ENCODE measurements at places on chromosomes 7 and 10.

GRCh38 chr10:101050208-101051069 lies 11.3 kb upstream of the KAZALD1 start:
- DNase-seq: peak; percentile 65

DNA sequence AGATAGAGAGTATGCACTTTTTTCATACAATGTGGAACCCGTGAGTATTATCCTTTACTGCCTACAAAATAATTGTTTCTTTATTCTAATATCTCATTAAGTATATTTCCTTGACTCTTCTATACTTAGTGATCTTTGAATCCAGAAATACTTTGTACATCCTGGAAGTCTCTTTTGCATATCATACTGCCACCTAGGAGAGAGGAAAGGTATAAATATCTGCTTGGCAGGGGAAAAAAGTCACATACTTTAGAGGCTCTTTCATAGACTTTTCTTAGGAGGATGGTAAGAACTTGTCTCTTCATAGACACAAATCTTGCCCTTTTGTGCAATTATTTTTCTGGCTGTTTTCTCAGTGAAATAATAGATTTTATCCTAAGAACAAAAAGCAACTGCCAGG lies 436.0 kb downstream of the PAXIP1 start:
- no peak for DNase-seq

DNA sequence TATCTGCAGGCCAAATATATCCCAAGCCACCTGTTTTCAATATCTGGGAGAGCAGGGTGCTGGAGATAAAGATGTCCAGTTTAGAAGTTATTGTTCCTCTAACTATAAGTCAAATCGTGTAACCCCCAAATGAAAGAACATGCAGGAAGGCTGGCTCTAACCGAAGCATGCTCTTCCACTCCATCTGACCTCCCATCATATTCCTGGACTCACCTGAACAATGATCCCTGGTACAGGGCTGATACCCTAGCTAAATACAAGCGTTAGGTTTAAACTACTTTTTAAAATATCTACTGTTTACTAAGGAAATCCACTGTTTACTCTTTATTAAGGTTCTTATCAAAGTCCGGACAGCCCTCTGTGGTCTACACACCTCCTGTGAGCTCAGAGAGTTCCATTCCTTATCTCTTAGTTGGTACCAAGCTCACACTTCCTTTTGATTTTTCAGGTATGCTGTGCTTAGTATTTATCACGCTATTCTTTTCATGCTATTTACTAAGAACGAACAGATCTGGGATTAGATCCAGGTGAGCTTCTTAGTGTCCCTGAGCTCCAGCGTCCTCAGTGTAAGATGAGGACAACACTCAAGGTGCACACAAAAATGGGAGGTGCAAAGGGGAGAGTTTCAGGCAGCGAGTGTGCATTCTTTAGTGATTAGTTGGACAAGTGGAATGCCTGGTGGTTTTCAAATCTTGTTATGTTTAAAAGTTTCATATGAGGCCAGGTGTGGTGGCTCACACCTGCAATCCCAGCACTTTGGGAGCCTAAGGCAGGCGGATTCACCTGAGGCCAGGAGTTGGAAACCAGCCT lies 23.6 kb upstream of the COBL start:
- no peak for DNase-seq

- no peak for DNase-seq
These were observed 1.2 kb upstream of the TMEM72 start for GRCh38 chr10:44909910-44910309.

DNA sequence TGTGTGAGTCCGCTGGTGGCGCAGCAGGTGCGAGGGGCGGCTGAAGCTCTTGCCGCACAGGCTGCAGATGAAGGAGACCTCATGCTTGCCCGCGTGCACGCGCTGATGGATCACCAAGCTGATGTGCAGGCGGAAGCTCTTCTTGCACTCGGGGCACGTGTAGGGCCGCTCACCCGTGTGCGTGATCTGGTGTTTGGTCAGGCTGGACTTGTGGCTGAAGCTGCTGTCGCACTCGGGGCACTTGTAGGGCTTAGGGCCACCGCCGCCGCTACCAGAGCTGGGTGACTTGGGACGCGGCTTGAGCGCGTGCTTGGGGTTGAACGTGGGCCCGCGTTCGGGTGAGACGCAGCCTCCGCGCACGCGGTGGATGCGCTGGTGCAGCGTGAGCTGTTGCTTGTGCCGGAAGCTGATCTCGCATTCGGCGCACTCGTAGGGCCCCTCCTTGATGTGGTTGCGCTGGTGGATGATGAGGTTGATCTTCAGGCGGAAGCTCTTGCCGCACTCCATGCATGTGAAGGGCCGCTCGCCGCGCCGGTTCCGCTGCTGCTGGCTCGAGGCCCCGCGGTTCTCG lies 28.7 kb downstream of the ZNF777 start:
- no peak for DNase-seq

- DNase-seq: no peak
These were observed 9.3 kb downstream of the TFEC start for GRCh38 chr7:116021237-116021636.

GRCh38 chr7:149736478-149737360 lies 36.7 kb downstream of the ZNF467 start:
- DNase-seq: no peak

GRCh38 chr10:132443605-132443982 lies 46.6 kb downstream of the PWWP2B start:
- peak; percentile 66 for DNase-seq

GRCh38 chr10:13890233-13891127 lies 303.7 kb downstream of the PRPF18 start:
- no peak for DNase-seq

DNA sequence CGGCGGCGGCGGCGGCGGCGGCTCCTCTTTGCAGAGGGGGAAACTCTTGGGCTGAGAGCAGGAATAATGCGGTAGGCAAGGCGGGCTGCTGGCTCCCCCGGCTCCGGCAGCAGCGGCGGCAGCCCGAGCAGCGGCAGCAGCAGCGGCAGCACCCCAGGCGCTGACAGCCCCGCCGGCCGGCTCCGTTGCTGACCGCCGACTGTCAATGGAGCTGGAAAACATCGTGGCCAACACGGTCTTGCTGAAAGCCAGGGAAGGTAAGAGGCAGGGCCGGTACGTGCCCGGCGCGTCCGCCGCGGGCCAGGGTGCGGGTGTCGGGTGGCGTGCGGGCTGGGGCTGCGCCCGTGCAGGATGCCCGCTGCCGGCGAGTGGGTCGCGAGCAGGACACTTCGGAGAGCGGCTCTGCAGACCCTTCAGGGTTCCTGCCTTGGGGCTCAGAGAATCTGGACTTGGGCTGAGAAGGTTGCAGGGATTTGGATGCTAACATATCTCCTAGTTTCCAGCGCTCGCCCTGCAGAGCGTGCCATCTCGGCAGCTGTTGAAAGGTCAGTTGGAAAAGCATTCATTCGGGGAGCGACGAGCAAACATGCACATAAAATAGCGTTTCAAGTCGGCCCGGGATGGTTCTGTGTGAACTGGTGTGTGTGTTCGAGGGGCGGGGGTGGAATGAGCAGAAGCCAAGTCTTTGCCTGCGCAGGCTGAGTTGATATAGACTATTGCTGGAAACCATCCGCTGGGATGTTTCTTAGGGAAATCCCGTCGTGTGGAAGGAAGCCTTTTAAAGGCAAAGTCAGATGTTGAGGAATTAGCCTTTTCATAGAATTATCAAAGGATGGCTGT lies 562 bp downstream of the GRK5 start:
- DNase-seq: no peak

DNA sequence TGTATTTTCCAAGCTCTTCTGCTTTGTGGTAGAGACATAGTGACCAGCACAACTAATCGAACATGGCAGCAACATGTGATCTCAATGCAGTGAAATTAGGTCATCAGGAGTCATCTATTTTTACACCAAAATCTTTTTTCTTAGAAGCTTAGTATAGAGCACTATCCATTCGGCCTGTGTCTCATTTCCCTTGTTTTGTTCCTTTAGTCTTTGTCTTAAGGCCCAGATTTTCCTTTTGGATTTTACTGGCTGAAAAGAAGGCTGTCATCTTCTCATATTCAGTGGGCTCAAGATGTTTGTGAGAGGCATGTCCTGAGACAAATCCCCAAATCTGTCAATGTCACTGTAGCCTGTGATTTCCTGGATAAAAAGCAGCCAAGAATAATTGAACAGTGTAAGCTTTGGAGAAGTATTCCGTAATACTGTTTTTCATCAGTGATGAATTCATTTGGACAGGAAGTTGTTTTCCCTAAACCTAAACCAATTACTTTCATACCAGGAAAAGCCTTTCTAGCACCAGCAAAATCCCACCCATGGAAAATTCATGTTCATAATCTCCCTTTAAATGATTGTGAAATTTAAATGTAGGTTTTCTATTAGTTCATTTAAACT lies 55.2 kb downstream of the MAGI2 start:
- DNase-seq: no peak

- no peak for DNase-seq
These were observed 1148.0 kb upstream of the CELF2 start for GRCh38 chr10:9869606-9870176.

- DNase-seq: no peak
These were observed 108.9 kb upstream of the FAM3C start for GRCh38 chr7:121505021-121505420.

DNA sequence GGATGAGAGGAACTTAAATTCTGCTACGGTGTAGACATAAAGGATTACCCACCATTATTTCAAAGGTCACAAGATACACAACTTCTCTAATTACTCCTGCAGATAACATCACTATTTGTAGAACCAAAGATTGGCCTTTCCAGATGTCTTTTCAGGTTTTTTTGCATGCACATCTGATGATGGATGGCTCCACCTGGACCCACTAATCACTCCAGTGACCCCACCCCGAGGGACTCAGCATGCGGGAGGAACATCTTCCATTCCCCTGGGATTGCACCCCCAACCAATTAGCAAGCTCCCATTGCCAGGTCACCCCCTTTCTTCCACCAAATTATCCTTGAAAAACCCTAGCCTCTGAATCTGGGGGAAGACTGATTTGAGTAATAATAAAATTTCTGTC lies 608.9 kb downstream of the CNTNAP2 start:
- no peak for DNase-seq

DNA sequence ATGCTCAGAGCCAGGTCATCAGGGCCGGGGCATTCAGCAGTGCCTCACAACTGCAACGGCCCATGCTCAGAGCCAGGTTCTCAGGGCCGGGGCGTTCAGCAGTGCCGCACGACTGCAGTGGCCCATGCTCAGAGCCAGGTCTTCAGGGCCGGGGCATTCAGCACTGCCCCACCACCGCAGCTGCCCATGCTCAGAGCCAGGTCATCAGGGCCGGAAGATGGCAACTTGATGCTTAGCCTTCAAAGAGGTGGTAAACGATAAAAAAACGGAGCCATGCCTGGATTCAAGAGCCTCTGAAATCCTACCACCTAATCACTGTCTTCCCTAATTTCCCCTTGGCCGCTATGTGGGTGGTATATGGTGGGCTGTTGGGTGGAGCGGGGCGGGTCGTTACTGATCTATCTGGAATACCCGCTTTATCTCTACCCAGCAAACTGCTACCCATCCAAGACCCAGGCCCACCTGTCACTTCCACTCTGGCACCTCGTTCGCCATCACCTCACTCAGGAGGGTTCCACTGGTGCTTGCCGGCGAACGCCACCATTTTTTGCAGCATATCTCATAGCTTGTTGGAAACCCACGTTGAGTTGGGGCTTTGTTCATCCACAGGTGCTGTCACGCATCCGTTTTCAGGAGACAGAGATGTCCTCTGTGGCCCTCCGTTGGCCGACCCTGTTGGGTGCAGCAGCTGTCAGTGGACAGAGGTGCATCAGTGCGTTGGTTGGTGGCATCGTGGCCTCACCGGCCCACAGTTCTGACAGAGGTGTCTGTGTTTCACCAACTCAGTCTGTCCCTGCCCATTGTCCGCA lies 221.1 kb downstream of the EBF3 start:
- DNase-seq: no peak

- no peak for DNase-seq
These were observed 100.9 kb upstream of the CHST15 start for GRCh38 chr10:124194199-124194824.

DNA sequence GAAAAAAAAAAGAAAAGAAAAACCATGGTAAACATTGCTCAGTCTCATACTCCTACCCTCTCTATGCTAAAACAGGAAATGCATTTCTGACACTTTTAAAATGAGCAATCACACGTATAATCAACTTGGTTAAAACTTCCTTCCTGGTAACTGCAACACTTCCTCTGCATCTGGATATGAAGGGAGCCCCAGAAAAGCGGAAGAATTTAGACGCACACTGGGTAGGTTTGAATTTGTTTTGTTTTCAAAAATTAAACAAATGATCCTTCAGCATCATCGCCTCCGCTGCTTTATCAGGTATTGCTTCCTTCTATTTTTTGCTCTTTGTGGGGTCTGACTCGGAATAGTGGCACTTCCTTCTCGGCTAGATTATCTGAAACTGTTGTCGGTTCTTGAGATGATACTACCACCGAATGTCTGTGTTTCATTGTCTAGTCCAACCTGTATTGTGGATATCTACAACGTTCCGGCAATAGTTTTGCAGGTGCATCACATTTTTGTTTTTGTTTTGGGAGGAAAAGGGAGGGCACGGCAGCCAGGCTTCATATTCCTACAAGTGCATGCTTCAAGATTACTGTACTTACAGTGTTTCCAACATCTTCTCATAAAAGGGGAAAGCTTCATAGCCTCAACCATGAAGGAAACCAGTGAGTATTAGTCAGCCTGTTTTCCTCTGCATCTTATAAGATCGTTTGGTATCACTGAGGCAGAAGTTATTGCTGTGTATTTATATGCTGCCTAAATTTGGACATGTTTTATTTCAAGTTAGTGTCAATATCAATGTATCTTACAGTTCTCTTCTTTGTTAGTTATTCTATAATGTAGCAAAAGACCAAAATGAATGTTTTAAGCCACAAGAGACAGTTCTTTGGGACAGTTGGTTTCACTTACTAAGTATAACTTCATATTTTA lies at the start of gene PIK3CG:
Gene PIK3CG, plus strand, starts transcription at position 153 of the 912 bp plus-strand sequence. CDS start 2,280 bp downstream, outside the sequence.
- DNase-seq: no peak

- no peak for DNase-seq
These were observed 236.2 kb upstream of the KLF14 start for GRCh38 chr7:130970196-130970595.

DNA sequence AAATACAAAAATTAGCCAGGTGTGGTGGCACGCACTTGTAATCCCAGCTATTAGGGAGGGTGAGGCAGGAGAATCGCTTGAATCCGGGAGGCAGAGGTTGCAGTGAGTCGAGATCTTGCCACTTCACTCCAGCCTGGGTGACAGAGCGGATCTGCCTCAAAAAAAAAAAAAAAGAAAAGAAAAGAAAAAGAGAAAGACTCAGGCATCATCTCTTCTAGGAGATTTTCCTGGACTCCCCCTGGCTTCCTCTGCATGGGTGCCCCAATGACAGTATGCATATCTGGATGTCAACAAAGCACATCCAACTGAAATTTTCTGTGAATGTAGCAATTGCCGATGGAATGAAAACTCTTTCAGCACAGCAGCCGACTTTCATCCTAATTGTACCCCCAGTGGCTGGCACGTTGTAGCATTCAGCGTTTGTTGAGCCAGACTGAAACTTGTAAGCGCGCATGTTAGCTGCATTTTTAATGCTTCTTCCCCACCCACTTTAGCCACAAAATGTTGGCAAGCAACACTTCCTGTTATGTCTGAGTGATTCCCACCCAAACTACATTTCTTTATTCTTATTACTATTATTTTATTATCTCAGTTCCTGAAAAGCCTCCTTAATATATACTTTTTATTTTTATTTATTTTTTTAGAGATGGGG lies 70.2 kb downstream of the PRTFDC1 start:
- peak; percentile 17 for DNase-seq

Data from stimulated activated CD8-positive, alpha-beta memory T cell treated with anti-CD3 and anti-CD28 coated beads, Interleukin-15, amount 100 ng/mL, for 48 hours (primary cell).